Kidney (tissue), 22 donors: ENCODE measurements at places on chromosomes 5 and 9.
A peak's percentile ranks its signal among the peaks of the same experiment; 100 is the strongest.

- H3K4me3 ChIP-seq: no peak overlapping the region
- H3K4me1 ChIP-seq: no peaks in the 10 kb centered on the region
- no peaks in the 10 kb centered on the region for H3K36me3 ChIP-seq
- H3K27ac ChIP-seq: no peak overlapping the region
- H3K27me3 ChIP-seq: peaks cover 15% of the 10 kb centered on the region
These were observed 15.5 kb downstream of the IRX4 start for GRCh38 chr5:1867114-1867814.

DNA sequence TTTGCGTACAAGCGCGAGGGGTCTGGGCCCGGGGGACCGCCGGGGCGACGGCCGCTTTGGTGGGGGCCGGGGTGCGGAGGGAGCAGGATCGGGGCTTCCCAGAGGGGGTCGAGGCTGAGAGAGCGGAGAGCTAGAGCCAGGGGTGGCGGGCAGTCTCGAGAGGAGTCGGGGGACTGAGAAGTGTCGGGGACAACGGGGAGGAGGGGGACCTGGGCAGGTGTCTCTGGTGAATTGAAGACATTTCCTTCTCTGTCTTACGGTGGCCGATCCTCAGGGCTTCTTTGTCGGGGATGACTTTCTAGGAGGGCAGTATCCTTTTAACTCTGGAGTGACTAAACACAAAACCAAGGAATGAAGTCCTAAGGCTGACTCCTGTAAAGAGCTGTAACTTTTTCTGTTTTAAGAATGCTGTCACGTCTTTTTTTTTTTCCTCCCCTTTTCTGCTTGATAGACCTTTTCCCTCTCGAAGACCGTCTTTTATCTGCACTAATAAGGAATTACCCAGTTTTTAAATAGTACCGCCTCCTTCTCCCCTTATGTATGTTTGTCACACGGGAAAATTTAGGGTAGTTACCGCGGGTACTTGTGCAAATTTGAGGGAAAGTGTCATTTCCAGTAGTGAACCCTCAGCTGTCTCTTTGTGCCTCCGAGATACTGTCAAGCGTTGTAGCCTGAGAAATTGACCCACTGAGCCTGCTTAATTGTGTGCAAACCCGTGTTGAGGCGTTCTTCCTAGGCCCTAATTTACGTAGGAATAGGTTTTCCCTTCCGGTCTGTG is 822 bp downstream of the DENND4C start:
- H3K4me1 ChIP-seq: peaks cover 6% of the 10 kb centered on the region
- H3K27me3 ChIP-seq: no peaks in the 10 kb centered on the region
- no peaks in the 10 kb centered on the region for H3K36me3 ChIP-seq
- peak overlapping the region; percentile 86 for H3K4me3 ChIP-seq
- H3K27ac ChIP-seq: peak overlapping the region; percentile 97
- peak; percentile 77 for DNase-seq

DNA sequence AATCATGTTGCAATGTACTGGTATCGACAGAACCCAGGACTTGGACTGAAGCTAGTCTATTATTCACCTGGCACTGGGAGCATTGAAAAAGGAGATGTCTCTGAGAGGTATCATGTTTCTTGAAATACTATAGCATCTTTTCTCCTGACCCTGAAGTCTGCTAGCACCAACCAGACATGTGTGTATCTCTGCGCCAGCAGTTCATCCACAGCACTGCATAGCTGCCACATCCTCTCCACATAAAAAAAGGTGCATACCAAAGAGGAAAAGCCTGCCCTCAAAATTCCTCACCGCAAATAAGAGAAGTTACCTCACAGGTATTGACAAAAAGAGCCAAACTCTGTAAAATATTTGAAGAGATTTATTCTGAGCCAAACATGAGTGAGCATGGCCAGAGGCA is 99.5 kb upstream of the PRSS3 start:
- no peak for DNase-seq
- H3K27ac ChIP-seq: no peak overlapping the region
- H3K4me1 ChIP-seq: no peaks in the 10 kb centered on the region

- no peaks in the 10 kb centered on the region for H3K4me1 ChIP-seq
- H3K4me3 ChIP-seq: no peak overlapping the region
- DNase-seq: no peak
- peaks cover 7% of the 10 kb centered on the region for H3K36me3 ChIP-seq
- H3K27me3 ChIP-seq: no peaks in the 10 kb centered on the region
These were observed 44.5 kb downstream of the SEMA4D start for GRCh38 chr9:89453452-89453851.

- no peaks in the 10 kb centered on the region for H3K27me3 ChIP-seq
- no peak overlapping the region for H3K4me3 ChIP-seq
- peak; percentile 68 for DNase-seq
- H3K36me3 ChIP-seq: no peaks in the 10 kb centered on the region
- no peak overlapping the region for H3K27ac ChIP-seq
These were observed 28.2 kb upstream of the CPLX2 start for GRCh38 chr5:175842951-175843793.
